ENCODE measurements at places on chromosomes 7 and 10. TPM values are rescaled to one million over a fixed set of nuclear protein-coding genes. Genes with fewer than 3 reads are reported as not detected.

AKR1B1 gene
- 2,517 TPM for total RNA-seq

IFIT1B gene
- total RNA-seq, result not detected

GARS1 gene
- total RNA-seq, result 157 TPM

MLXIPL gene
- total RNA-seq, result 1.2 TPM

SLC16A12 gene
- total RNA-seq, result 0.67 TPM

LRRN3 gene
- not detected for total RNA-seq

RET gene
- 0.36 TPM for total RNA-seq

ARHGEF35 gene
- 0.39 TPM for total RNA-seq

AKR1C8 gene
- total RNA-seq, result not detected

FAM20C gene
- total RNA-seq, result 40.3 TPM

DRGX gene
- total RNA-seq, result 0.08 TPM

BAZ1B gene
- 56.3 TPM for total RNA-seq

GPR37 gene
- total RNA-seq, result 0.51 TPM

CDC14C gene
- not detected for total RNA-seq

TMEM225B gene
- total RNA-seq, result 0.89 TPM

CTAGE15 gene
- total RNA-seq, result not detected

GRM3 gene
- not detected for total RNA-seq

CDK14 gene
- total RNA-seq, result 0.08 TPM

LIPN gene
- total RNA-seq, result not detected

SUN3 gene
- total RNA-seq, result 0.09 TPM

ADK gene
- total RNA-seq, result 33.1 TPM

ACTL6B gene
- total RNA-seq, result not detected

LIMK1 gene
- total RNA-seq, result 34.2 TPM

SCART1 gene
- 0.22 TPM for total RNA-seq
